Stimulated activated CD4-positive, alpha-beta T cell treated with anti-CD3 and anti-CD28 coated beads, Interleukin-15, amount 100 ng/mL, for 24 hours (primary cell): ENCODE measurements at places on chromosomes 2 and 18.

GRCh38 chr2:206457188-206457634, 13.9 kb downstream of the ADAM23 start:
- DNase-seq: no peak

DNA sequence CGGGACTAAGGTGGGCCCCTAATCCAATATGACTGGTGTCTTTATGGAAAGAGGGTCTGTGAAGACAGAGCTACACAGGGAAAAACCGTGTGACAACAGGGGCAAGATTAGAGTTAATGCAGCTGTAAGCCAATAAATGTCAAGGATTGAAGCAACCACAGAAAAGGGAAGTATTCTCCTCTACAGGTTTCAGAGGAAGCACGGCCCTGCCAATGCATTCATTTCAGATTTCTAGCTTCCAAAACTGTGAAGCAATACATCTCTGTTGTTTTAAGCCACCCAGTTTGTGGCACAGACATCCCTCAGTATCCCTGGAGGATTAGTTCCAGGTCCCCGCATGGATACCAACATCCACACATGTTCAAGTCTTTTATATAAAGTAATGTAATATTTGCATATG, 48.8 kb downstream of the SPP2 start:
- no peak for DNase-seq

DNA sequence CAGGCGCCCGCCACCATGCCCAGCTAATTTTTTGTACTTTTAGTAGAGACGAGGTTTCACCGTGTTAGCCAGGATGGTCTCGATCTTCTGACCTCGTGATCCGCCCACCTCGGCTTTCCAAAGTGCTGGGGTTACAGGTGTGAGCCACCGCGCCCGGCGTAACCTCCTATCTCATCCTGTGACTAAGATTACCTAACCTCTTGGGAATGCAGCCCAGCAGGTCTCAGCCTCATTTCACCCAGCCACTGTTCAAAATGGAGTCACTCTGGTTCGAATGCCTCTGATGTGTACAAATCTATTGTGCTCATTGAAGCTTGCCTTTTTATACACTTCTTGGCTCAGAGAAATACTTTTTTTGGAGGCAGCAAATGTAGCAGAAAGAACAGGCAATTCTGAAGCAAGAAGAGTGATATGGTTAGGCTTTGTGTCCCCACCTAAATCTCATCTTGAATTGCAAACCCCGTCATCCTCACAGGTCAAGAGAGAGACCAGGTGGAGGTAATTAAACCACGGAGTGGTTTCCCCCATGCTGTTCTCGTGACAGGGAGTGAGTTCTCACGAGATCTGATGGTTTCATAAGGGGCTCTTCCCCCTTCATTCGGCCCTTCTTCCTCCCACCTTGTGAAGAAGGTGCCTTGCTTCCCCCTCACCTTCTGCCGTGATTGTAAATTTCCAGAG, 60.6 kb downstream of the SLC4A3 start:
- peak; percentile 7 for DNase-seq

GRCh38 chr2:131115752-131116151, 10.6 kb downstream of the PLEKHB2 start:
- no peak for DNase-seq

- DNase-seq: peak; percentile 76
Observed at GRCh38 chr2:118881490-118882129, 34.2 kb upstream of the EN1 start.

DNA sequence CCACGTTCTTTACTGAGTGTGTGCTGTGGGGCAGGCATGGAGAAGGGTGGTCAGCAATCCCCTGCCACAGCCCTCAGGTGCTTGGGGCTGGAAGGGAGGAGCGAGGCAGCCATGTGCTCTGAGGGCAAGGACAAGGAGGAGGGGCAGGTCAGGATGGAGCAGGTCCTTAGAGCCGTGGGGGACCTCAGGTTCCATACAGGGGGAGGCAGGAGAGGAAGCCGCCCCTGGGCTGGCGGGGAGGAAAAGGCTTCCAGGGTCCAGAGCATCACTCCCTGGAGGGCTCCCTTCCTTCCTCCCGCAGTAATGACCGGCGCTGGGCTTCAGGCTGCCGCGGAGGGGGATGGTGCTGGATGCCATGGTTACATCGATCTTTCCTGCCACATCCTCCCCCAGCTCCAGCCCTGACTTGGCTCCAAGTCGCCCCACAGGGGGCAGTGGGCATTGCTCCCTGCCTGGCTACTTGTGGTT, 6.6 kb downstream of the GAREM2 start:
- no peak for DNase-seq
